Dorsolateral prefrontal cortex (tissue), 122 donors: ENCODE measurements at places on chromosomes 16 and 17.
A peak's percentile ranks its signal among the peaks of the same experiment; 100 is the strongest.

- no peak for DNase-seq
These were observed 18.6 kb downstream of the CDH16 start for GRCh38 chr16:66899945-66900710.

DNA sequence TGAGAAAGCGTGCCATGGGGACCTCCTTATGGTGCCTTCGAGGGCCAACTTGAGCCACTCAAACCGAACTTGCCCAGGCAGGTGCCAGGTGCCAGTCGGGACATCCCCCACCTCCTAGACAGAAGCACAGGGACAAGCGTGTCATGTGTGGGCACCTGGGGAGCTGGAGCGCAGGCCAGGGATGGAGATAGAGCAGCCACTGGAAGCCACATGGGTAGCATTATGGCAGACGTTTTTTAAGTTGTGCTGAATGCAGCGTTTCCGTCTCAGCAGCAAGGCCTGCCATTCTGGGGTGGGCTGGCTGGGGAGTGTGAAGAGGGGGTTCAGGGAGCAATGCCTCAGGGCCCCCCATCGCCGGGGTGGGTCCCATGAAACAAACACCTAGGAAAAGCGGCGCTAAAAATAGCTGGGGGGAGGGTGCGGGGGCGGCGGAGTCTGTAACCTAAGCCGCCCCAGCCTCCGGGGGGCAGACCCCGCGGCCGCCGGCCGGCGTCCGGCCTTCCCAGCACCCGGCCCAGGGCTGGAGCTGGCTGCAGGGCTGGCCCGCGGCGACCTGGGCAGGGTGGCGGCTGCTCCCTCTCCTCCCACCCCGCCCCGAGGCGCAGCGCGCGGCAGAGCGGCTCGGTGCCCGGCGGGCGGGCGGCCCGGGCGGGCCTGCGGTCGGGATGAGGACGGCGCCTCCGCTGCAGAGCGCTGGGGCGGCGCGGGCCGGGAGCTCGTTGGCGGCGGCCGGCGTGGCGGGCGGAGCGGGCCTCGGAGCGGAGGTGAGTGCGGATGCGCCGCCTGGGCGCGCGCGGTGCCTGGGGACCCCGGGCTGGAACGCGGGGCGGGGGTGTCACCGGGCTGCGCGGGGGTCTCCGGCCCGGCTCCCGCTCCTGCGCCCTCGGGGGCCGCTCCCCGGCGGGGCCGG is at the start of gene ZNF469:
TSS of gene ZNF469 (plus strand) at position 469 of the 910 bp plus-strand sequence. CDS start 44,512 bp downstream, outside the sequence.
- peak; percentile 39 for DNase-seq

DNA sequence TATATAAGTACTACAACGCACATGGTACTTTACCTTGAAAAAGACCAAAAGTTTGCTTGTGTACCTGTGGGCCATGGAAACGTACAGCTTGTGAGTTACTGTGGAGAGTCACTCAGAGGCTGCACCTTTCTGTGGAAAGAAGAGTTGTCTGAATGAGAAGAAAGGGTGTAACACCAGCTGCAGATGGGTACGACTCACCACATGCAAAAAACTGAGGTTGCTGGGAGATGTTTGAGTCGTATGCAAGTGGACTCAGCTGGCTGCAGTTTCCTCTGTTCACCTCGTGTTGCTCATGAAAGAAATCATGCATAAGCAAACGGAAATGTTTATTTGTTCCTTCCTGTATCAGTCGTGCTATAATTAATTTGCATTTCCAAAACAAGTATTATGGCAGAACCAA is 22.4 kb upstream of the DYNLRB2 start:
- DNase-seq, result no peak

GRCh38 chr16:86814256-86814655 is 235.9 kb downstream of the FOXL1 start:
- no peak for DNase-seq

DNA sequence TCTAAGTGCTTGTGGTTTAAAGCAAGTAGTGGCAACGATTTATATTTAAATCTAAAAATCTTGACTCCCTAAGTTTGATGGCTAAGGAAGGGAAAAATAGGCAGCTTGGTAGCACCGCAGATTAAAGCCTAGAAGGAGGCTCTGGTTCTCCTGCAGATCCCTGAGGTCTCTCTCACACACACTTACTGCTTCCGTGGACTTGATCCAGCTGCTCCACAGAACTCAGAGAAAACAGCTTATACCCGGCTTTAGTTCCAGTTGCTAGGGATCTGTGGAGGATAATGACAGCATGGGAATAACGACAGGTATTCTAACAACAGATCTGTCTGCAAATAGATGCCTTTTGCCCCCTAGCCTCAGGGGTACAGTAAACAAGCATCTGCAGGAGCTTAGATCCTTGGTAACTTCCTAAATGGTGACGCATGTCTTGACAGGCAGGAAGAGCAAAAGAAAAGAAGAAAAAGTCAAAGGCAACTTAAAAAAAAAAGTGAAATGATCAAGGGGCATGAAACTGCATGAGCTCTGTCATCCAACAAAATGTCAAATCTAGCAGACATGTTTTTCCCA is 4.5 kb downstream of the WIPI1 start:
- no peak for DNase-seq
